ENCODE measurements at places on chromosomes 12 and 14. TPM values are rescaled to one million over a fixed set of nuclear protein-coding genes. Genes with fewer than 3 reads are reported as not detected.

Gene SYCP3
- total RNA-seq, result 0.29 TPM

Gene LMO3
- 318 TPM for total RNA-seq

Gene HOXC5
- not detected for total RNA-seq

Gene ZDHHC17
- 81.3 TPM for total RNA-seq

Gene OTUB2
- total RNA-seq, result 2.6 TPM

Gene TMTC2
- total RNA-seq, result 38.8 TPM

Gene GUCY2C
- 0.22 TPM for total RNA-seq

Gene FOXN4
- total RNA-seq, result not detected

Gene SMIM41
- not detected for total RNA-seq

Gene SDR9C7
- 0.31 TPM for total RNA-seq

Gene A2ML1
- total RNA-seq, result 9.6 TPM

Gene HCAR1
- 0.27 TPM for total RNA-seq

Gene TAOK3
- 75.2 TPM for total RNA-seq

Gene PUS1
- total RNA-seq, result 26.6 TPM

Gene YAF2
- 85.8 TPM for total RNA-seq

Gene KERA
- total RNA-seq, result not detected

Gene APOLD1
- 28.3 TPM for total RNA-seq

Gene ASCL1
- 15.7 TPM for total RNA-seq

Gene MSI1
- total RNA-seq, result 16.7 TPM

Gene SSPN
- 29.7 TPM for total RNA-seq

Gene CCDC198
- not detected for total RNA-seq

Gene FAM161B
- total RNA-seq, result 19.2 TPM

Gene KIF26A
- 3.0 TPM for total RNA-seq

Gene OR2AP1
- total RNA-seq, result not detected

Gene PSME1
- total RNA-seq, result 52.0 TPM

Gene NKX2-8
- total RNA-seq, result not detected

Gene IGF1
- 2.0 TPM for total RNA-seq

Gene C12orf54
- 1.8 TPM for total RNA-seq

Gene RNU4-1
- 2,498 TPM for total RNA-seq

Gene BIN2
- total RNA-seq, result 7.3 TPM

Gene SAMD15
- total RNA-seq, result 1.7 TPM

Gene SLC38A2
- total RNA-seq, result 158 TPM

Gene ARG2
- 42.6 TPM for total RNA-seq

Gene C14orf132
- 120 TPM for total RNA-seq

Gene RASAL1
- 28.2 TPM for total RNA-seq

Gene ZFHX2
- 20.0 TPM for total RNA-seq

Gene CCDC175
- 5.8 TPM for total RNA-seq

Gene PLXNC1
- 32.5 TPM for total RNA-seq

Gene SLC6A15
- 53.4 TPM for total RNA-seq

Gene NPFF
- not detected for total RNA-seq

Gene HNF1A
- not detected for total RNA-seq

Gene SERPINA10
- total RNA-seq, result not detected

Gene CLEC2A
- total RNA-seq, result not detected

Gene TXNDC16
- total RNA-seq, result 23.5 TPM

Gene HCAR3
- total RNA-seq, result not detected

Gene WNT1
- not detected for total RNA-seq

Gene PRB2
- 5.8 TPM for total RNA-seq
